Activated CD4-positive, alpha-beta T cell treated with anti-CD3 and anti-CD28 coated beads, Interleukin-2, Interleukin-4, amounts not matched to agents 100 ng/mL and 50 ng/mL, durations not matched to agents 16 hours and 8 hours (primary cell): ENCODE measurements at places on chromosomes 11 and 22.

DNA sequence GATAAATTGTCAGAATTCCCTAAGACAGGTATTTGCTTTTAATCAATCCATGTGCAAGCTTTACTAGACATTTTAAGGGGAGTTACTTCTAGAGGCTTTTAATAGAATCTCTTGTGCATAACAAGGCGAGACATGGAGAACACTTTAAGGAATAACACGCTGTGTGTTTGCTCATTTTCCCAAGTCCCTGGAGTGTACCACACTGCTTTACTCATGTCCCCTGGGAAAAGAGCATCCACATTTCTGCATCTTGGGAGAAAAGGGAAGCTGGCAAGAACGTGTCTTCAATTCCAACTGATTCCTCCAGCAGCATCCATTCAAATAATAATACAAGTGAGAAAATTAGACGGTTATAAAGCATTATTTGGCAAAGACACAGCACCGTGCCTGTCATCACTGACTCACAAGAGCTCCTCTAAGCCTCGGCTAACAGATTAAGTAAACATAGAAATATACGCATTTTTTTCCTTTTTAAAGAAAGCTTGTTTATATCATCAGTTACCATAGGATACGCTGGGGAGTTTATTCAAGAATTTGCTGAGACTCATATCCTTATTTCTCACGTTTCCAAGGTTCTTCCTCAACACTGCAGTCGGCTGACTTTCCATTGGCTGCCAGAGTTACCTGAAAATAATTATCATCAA is 121.5 kb downstream of the CD44 start:
- DNase-seq = no peak

DNA sequence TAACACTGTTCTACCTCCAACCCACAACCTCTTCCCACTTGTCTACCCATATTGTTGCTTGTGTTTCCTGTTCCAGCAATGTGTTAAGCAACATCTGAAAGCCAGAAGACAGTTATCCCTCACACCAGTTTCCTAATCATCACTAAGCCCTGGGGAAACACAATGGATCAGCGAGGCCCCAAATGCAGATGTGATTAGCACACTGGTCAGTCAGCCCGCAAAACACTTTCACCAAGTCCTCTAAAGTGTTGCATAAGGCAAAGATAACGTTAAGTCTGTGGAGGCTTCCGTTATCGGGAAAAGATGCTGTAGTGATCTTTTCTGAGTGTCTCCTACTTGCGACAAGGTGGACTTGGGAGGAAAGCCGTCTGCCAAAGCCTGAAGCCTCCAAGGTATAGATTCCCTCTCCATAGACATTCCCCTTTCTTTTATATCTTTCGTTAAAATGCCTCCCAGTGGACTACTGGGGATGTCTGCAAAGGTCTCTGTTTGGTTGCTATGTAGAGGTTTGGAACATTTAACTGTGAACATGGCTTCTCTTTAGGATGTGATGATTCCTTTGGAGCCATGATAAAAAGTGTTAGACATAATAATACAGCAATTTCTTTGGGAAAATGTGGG is at the start of gene MS4A3:
Gene MS4A3, plus strand, starts transcription at position 317 of the 621 bp plus-strand sequence. CDS start 4,496 bp downstream, outside the sequence.
- no peak for DNase-seq

DNA sequence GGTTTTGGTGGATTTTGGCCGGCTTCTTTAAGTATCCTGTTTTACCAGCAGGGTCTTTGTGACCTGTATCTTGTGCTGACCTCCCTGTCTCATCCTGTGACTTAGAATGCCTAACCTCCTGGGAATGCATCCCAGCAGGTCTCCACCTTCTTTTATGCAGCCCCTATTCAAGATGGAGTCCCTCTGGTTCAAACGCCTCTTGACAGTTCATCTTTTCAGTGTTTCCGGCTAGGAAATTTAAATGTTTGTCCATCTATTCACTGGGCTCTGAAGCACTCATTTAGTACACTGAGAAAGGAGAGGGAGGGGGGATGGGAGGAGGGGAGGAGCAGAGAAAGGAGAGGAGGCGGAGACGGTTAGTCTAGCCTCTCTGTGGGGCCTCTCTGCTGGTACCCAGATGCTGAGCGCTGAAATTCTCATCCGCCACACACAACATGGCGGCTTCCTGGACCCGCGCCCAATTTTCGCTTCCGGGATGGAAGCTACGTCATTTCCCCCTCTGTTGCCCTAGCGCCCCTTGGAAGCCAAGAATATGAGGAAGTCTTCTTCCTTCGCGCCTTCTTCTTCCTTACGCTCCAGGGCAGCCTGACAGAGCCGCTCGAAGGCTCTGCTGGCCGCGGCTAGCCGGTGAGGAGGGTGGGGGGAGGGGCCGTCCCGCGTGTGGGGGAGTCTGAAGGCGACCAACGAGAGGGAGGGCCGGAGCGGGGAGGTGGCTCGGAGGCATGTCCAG is 69.0 kb upstream of the SYT13 start:
- peak; percentile 84 for DNase-seq

GRCh38 chr11:124807660-124808270 is 7.6 kb upstream of the MSANTD2 start:
- no peak for DNase-seq

DNA sequence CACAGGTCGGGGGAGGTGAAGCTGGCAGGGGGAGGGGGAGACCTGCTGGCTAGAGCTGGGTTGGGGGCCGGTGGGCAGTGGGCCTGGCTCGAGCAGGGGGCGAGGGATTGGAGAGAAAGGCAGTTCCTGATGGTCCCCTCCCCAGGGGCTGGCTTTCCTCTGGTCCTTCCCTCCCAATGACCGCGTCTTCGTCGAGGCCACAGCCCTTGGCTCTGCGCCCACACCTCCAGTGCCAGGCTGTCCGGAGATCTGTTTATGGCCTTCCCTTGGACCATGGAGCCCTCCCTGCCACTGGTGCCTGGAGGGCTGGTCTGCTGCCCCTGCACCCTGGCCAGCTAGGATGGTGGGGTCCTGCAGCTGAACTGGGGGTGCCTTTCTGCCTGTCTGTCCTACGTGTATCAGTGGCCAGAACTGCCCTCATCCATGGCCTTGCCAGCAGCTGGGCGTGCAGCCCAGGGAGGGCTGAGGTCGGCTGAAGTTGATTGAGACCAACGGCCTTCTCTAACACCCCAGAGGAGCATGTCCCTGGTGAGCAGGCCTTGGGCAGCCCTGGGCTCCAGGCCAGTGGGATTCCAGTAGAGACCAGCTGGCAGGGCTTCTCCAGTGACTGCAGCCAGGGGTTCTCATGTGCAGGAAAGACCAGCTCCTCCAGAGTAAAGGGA is 12.3 kb downstream of the TANGO2 start:
- no peak for DNase-seq

GRCh38 chr11:24531528-24531927 is 34.7 kb downstream of the LUZP2 start:
- DNase-seq = no peak

- DNase-seq = no peak
Observed at GRCh38 chr11:96111308-96111707, 187.4 kb upstream of the MTMR2 start.

GRCh38 chr11:47121731-47122130 is 54.9 kb downstream of the ARFGAP2 start:
- no peak for DNase-seq

GRCh38 chr11:93540896-93541553 is 2.2 kb downstream of the SMCO4 start:
- DNase-seq = no peak

DNA sequence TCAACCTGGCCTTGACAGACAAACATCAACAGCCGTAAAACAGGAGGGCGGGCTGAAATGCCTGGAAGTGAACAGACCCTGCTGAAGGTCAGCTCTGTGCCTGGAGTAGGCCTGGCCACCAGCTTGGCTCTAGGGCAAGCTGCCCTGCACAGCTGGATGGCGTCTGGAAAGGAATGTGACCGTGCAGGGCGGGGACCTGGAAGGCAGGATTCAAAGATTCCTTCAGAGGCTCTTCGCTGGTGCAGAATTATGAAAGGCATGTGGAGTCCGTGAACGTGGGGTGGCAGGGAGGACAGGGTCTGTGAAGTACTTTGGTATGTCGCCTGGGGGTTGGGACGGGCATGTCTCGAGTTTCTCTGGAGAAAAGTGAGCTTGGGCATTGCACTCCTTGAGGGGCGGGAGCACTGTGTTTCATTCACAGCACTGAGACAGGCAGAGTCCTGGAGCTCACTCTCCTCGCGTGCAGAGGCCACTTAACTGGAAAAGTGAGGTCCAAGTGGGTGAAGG is 1.5 kb downstream of the EHD1 start:
- no peak for DNase-seq

DNA sequence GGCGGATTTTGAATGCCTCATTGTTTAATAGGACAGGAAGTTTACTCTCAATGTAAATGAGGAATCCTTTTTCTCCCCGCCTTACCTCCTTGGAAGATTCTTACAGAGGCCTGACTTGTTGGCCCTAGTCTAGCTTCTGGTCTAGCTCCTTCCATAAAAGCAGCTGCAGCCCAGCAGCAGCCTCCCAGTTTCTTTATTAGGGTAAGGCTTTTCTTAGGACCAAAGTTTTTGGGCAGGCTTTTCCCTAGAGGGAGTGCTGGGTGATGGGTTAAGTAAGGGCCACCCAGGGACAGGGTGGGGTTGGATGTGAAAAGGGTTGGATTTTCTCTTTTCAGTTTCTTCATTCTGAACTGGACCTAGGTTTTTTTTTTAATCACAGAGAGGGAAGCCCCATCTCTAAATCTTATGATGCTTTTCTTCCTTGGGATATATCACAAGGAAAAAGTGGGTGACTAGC is 49.7 kb downstream of the LIF start:
- no peak for DNase-seq

GRCh38 chr11:75853971-75854370 is 39.0 kb downstream of the UVRAG start:
- no peak for DNase-seq

GRCh38 chr11:13857828-13858227 is 104.7 kb upstream of the SPON1 start:
- DNase-seq = no peak

DNA sequence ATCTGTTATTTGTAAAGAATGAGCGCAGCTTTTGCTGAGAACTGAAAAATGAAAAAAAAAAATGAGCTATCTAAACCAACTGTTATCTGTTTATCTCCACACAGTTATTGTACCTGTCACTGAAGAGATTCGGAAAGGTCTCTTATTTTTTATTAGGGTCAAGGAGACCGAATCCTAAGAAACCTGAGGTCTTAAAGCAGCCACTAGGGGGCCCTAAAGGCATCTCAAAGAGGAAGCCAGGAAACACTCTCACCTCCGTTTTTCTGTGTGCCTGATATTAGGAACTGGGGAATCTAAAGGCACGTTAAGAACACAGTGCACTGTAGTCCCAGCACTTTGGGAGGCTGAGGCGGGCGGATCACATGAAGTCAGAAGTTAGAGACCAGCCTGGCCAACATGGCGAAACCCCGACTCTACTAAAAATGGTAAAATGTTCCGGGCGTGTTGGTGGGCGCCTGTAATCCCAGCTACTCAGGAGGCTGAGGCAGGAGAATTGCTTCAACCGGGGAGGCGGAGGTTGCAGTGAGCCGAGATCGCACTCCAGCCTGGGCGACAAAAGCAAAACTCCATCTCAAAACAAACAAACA is 3.5 kb upstream of the LARGE1 start:
- peak; percentile 47 for DNase-seq

DNA sequence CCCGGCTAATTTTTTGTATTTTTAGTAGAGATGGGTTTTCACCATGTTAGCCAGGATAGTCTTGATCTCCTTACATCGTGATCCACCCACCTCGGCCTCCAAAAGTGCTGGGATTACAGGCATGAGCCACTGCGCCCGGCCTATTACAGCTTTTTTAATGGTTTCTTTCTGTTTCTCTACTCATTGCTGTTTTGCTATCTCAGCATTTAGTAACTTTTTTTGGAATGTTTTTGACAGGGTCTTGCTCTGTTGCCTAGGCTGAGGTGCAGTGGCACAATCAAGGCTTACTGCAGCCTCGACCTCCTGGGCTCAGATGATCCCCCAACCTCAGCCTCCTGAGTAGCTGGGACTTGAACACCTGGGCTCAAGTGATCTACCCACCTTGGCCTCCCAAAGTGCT is 4.7 kb upstream of the CRKL start:
- no peak for DNase-seq

DNA sequence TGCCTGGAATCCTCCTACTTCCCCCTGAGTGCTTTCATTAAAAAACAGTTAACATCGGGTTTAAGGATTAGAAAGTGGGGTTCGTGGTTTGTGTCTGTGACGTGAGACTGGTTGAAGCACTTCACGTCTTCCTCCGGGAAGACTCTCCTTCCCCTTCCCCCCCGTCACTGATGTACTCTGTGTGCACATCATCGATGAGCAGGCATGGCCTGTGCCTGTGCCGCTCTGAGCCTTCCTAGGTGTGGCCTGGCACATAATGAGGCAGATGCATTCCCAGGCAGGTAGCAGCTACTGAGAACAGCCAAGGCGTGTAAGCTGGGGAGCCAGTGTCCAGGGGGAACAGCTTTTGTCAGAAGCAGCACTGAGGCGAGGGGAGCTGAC is 93.8 kb downstream of the BCR start:
- DNase-seq = no peak

DNA sequence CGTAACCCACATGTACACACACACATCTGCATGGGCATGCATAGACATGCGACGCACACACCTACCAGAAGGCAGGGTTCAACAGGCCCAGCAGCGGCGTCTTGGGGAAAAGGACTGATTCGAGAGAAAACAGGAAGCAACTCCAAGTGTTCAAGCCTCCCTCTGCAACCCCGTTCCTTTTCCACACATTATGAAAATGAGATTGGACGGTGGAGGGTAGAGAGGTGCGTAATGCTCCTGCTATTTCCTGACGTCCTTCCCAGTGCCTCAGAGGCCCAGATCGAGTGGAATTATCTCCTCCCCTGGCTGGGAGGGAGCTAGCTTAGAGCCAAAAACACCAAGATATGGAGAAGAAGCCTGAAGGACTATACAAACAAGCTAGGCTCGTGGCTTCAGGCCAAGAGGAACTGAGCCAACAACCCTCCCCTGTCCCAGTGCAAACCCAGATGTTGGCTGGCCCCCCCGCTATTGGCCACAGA is 289.2 kb downstream of the MN1 start:
- DNase-seq = no peak

DNA sequence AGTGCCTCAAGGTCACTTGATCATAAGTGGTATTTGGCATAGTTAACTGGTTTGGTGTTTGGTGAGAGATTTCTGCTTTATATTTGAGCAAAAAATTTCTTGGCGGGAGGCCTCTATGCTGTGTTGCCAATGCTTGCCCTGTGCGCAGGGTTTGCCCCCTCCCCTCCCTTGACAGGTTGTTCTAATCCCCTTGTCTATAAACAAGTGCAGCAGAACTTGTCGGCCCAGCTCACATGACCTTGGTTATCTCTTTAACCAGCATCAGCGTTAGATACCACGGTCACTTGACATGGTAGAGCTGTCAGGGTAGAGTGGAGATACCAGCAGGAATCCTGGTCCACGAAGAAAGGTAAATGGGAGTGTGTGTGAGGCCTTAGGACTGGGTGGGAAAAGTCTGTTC is 35.6 kb downstream of the MARK2 start:
- no peak for DNase-seq
